ENCODE measurements at places on chromosomes 13 and 19. TPM values are rescaled to one million over a fixed set of nuclear protein-coding genes. Genes with fewer than 3 reads are reported as not detected.

DNA sequence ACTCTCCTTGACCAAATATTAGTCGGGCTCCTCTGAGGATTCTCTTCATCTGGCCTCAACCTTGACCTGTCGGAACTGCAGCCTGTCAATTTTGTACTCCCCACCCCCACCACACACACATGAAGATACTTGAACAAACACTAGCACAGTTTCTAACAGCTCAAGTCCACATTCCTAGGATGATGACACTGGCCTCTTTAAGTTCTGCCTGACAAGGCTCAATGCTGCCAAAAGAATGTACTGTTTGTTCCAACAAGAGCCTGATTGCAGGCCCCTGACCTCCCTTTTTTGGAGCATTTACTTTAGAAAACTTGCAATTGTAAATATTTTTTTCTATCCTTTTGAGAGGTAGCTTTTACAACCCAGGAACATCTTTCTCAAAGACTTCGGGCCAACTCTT, 169.2 kb upstream of the IRS2 start:
- no peaks in the 10 kb centered on the region for H3K4me1 ChIP-seq

DNA sequence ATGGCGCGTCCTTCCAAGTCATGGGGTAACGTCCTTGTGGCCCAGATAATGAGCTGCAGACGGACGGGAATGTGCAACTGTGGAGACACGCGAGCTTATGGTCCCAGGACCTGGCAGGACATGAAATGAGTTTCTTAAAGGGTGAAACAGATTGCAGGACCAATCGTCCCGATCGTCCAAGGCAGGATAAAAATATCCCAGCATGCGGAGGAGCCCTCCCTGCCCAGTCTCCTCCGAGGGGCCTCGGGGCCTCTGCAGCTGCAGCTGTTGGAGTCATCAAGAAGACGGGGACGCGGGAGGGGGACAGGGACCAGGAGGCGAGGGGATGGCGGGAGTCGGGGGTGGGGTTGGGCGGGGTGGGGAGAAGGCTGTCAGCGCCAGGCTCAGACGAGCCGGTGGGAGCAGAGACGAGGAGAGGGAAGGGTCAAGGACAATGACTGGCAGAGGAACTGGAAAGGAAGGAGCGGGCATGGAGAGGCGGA, 14.4 kb upstream of the GARIN5A start:
- H3K27ac ChIP-seq: no peak overlapping the region
- DNase-seq: no peak
- H3K27me3 ChIP-seq: peaks cover 12% of the 10 kb centered on the region
- H3K36me3 ChIP-seq: peaks cover 5% of the 10 kb centered on the region

GRCh38 chr13:64867856-64868255, 2362.3 kb downstream of the PCDH9 start:
- no peaks in the 10 kb centered on the region for H3K27me3 ChIP-seq
- DNase-seq: no peak
- no peak overlapping the region for H3K27ac ChIP-seq
- no peaks in the 10 kb centered on the region for H3K4me1 ChIP-seq
- peaks cover 1% of the 10 kb centered on the region for H3K36me3 ChIP-seq
- H3K4me3 ChIP-seq: no peak overlapping the region

The KIR2DL4 gene
- 0.63 TPM for total RNA-seq

The PRRG2 gene
- 0.88 TPM for total RNA-seq
